T-helper 2 cell treated with Interferon-gamma antibody and Interleukin-4, amounts not matched to agents 5 μg/mL and 100 μg/mL, for 36 hours (primary cell): ENCODE measurements at places on chromosomes 2 and 18.

GRCh38 chr2:221596192-221596591, 24.1 kb upstream of the EPHA4 start:
- no peak for DNase-seq

DNA sequence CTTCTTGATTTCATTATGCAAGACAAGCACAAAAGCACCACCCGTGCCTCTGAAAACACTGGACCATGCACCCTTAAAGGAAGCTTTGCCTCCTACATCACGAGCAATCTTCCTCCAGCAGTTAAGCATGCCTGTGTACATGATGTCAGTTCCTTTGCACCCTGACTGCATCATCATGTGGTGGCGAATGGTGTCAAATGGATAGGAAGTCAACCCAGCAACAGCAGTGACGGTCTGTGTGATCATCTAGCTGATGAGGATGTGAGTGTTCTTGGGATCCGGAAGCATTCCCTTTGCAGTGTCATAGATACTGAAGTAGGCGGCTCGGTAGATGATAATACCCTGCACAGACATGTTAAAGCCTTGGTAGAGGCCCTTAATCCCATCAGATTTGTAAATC, 240.7 kb upstream of the FAM98A start:
- no peak for DNase-seq

DNA sequence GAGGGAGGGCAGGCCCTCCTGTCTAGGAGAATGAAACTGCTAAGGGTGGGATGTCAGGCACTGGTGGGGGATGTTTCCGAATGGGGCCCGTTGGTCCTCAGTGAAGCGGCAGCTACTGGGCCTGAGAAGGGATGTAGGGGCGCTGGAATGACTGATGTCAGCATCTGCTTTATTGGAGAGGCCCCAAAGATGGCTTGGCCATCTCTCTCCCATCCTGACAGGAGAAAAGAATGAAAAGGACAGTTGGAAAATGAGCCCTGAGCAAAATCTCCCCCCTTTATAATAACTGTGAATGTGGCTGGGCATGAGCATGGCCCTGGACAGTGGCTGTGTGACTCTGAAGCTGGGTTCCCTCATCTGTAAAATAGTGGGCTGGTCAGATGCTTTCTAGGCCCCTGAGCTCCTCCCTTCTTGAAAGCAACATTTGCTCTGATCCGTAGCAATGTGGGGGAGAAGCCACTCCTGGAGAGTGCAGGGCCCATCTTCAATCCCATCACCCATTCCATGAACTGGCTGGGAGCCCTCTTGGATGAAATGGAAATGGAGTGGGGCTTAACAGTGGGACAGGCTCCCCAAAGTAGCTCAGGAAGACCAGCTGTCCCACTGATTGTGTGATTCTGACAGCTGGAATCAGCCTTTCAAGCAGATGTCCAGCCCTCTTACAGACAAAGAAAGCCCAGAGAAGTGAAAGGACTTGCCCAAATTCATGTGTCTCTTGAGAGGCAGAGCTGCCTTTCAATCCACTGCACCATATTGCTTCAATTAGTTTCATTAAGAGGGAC, 232.7 kb upstream of the SMAD2 start:
- DNase-seq, result no peak

DNA sequence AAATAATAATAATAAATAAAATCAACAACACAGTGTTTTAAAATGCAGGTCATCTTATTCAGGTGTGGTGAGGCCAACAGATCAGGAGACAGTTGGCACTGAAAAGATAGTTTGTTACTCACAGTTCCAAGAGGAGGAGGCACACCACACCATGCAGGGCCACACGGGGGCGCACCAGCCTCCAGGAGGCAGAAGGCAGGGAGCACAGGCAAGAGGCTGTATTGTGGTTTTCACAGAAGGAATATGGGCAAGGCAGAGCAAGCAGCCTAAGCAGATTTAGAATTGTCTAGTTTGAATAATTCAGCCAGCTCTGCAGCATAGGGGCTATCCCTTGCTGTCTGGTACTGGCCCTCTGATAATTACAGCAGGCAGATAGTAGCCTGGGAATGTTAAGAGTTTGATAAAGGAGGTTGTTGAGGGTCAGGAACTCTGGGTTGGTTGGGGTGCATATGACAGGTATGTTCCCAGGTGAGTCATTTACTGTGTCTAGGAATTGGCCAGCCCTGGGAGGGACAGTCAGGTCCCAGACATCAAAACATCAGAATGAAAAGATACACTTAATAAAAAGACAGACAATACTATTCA, 31.3 kb downstream of the KIAA2012 start:
- peak; percentile 21 for DNase-seq

- DNase-seq, result no peak
Measured at GRCh38 chr2:227527351-227527750, 55.4 kb downstream of the AGFG1 start.

GRCh38 chr2:189234991-189235390, 55.4 kb upstream of the COL5A2 start:
- DNase-seq, result no peak

DNA sequence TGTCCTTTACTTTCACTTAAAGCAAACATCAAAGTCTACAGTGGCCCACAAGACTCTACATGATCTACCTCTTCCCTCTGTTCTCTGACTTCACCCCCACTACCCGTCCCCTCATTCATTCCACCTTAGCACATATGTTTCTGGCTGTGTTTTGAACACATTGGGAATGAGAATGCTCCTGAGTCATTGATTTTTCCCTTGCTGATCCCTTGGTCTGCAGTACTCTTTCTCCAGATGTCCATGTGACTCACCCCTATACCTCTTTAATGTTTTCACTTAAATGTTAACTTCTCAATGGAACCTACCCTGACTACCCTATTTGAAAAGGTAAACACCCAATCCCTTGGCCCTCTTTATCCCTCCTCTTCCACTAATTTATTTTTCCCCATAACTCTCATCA, 30.7 kb upstream of the FRZB start:
- no peak for DNase-seq

- no peak for DNase-seq
Measured at GRCh38 chr2:113784823-113785744, 28.6 kb upstream of the SLC35F5 start.

DNA sequence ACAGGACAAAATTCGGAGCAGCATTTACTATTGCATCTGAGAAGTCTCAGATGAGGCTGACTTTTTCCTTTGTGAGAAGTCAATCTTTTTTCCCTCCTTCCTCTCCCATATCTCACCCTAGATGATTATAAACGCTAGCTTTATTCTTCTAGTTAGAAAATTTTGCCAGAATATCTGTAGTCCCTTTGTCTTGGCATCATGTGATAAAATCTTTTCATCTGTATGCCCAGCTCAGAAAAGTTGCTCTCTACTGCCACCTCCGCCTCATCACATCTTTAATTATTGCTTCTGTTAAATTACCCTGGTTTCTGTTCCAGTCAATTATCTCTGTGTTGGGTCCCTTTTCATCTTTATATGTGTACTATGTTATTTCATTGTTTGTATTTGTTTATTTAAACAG, 210.8 kb upstream of the SLC35G4 start:
- no peak for DNase-seq

GRCh38 chr2:212949786-212950185, 201.6 kb downstream of the IKZF2 start:
- no peak for DNase-seq

- DNase-seq, result no peak
Measured at GRCh38 chr2:235542733-235543127, 48.9 kb downstream of the AGAP1 start.

GRCh38 chr2:57160976-57161375, 885.6 kb upstream of the VRK2 start:
- no peak for DNase-seq

DNA sequence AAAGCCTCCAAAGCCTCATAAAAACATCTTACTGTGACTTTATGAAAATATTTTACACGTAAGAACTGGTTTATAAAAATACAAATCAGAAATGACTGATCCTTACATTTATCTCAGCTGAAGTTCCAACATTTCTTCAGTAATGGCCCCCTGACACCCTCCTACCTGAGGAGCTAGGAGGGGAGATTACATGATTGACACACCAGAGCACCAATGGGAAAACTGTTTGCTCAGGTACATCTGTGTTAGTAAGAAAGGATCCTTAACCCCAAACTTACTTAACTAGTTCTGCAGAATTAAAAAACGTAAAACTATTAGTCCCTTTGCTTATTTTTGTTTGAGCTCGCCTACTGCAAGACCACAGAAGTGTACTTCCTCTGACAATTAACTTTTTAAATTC, 27.0 kb downstream of the ENOSF1 start:
- DNase-seq, result no peak

GRCh38 chr2:152453129-152453911, 118.3 kb downstream of the FMNL2 start:
- no peak for DNase-seq

- DNase-seq, result no peak
Measured at GRCh38 chr2:42092084-42092996, 44.5 kb downstream of the PKDCC start.

GRCh38 chr2:120883607-120884440, 148.2 kb downstream of the GLI2 start:
- no peak for DNase-seq

DNA sequence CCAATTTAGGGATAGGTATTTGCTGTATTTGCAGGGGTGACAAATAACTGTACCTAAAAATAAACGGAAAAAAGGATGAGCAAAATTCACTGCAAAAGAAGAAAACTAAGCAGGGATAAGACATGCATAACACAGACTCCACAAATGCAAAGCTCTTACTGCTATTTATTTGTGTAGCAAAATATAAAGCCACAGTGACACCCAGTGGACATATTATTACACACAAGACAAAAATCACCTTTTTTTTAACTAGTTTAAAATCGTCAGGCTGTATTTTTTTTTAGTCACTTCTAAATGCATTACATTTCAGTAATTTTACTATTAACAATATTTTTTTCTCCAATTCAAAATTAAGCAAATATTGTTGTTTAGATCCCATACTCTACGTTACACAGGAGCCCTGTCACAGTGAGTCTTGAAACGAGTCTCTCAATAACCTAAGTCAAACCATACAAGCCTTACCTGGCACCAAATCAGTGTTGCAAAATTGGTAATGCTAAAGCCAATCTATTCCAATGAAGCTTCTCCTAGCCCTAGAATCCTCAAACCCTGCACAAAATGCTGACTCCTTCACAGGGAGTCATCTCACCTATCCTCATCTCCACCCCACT, 23.7 kb downstream of the METTL4 start:
- DNase-seq, result no peak

DNA sequence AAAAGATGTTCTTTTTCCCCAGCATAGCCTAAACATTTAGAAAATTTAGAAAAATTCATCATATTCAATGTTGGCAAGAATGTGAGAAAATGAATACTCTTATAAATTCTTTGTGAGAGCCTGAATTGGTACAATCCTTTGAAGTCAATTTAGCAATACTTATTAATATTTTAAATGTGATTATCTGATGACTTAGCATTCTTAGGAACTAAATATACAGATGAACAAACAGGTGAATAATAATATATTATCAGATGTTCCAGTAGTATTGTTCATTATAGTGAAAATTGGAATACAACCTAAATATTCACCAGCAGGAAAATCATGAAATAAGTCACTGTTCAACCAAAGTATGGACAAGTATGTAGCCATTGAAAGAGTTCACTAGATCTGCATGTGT, 55.5 kb upstream of the MEIS1 start:
- DNase-seq, result no peak

GRCh38 chr2:197994751-197995150, 190.4 kb downstream of the PLCL1 start:
- no peak for DNase-seq

GRCh38 chr2:200470230-200470629, 39.6 kb downstream of the KCTD18 start:
- DNase-seq, result no peak

DNA sequence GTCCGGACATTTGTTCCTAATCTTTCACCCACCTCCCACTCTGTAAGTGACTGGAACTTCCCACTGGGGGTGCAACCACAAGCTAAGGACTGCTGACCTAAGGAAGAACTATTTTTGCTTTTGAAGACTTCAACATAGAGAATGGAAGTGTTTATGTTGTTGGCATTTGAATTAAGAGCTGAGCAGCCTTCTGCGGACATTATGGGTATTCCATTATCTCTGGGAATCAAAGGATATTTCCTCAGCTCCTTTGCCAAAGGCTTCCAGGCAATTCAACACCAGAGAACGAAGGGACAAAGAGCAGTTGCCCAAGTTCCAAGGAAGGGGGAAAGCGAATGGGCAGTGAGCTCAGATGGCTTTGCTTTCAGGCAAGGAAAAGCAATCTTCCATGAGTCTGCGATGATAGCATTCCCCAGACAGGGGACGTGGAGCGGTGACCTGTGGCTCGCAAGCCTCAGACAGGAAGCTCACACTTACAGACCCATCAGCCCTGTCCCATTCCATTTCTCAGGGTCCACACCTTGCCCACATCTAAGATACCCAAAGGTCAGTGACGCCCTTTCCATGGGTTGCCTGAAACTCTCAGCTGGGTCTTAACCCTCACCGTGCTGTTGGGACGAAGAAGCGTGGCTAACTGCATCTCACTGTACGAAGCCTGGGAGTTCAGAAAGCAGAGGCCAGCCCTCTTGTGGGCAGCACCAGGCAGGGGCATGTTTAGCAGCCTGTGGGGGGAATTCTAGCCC, 116.8 kb downstream of the COPS8 start:
- no peak for DNase-seq

DNA sequence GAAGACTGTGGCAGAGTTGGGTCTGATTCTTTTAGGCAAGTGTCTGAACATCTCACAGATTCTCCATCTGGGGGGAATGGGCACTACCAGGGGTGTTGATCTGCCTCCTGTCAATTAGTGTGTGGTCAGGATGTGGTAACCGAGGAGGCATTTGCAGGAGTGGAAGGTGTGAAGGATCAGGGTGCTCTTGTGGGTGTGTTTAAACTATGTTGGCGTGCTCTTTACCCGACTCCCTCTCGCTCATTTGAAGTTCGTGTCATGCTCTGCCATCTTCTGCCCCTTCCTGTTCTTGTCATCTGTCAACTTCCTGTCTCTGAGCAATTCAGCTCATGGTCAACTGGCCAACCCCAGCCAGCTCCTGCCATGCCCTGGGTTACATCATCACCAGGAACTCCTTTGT, 107.9 kb downstream of the RTN4 start:
- DNase-seq, result no peak

- no peak for DNase-seq
Measured at GRCh38 chr2:98037206-98037605, 41.5 kb upstream of the TMEM131 start.

- no peak for DNase-seq
Measured at GRCh38 chr2:27915191-27915590, 24.7 kb downstream of the BABAM2 start.

GRCh38 chr2:218010984-218011652, 8.3 kb upstream of the TNS1 start:
- no peak for DNase-seq

GRCh38 chr18:55485666-55486065, 102.3 kb downstream of the TCF4 start:
- DNase-seq, result no peak

- DNase-seq, result no peak
Measured at GRCh38 chr18:35075132-35075531, 33.9 kb downstream of the MAPRE2 start.

GRCh38 chr18:21361307-21361880, 119.4 kb downstream of the GREB1L start:
- DNase-seq, result no peak

- no peak for DNase-seq
Measured at GRCh38 chr2:174552880-174553279, 44.7 kb downstream of the WIPF1 start.

- no peak for DNase-seq
Measured at GRCh38 chr2:234134496-234134895, 84.0 kb downstream of the SPP2 start.
